ENCODE measurements at places on chromosomes 16 and 17. TPM values are rescaled to one million over a fixed set of nuclear protein-coding genes. Genes with fewer than 3 reads are reported as not detected.

The PABPN1L gene
- not detected for polyA plus RNA-seq

The ADAM11 gene
- 2.0 TPM for polyA plus RNA-seq

DNA sequence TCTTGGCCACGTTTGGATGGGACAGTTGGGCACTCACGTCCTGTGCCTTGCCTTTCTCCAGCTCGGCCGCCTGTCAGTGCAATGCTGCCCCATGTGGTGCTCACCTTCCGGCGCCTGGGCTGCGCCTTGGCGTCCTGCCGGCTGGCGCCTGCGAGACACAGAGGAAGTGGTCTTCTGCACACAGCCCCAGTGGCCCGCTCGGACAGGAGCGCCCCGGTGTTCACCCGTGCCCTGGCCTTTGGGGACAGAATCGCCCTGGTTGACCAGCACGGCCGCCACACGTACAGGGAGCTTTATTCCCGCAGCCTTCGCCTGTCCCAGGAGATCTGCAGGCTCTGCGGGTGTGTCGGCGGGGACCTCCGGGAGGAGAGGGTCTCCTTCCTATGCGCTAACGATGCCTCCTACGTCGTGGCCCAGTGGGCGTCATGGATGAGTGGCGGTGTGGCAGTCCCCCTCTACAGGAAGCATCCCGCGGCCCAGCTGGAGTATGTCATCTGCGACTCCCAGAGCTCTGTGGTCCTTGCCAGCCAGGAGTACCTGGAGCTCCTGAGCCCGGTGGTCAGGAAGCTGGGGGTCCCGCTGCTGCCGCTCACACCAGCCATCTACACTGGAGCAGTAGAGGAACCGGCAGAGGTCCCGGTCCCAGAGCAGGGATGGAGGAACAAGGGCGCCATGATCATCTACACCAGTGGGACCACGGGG is 7.1 kb downstream of the ACSF3 start:
- no peak for DNase-seq

- DNase-seq: no peak
Observed at GRCh38 chr17:63826468-63827001, 696 bp upstream of the PSMC5 start.

- no peak for DNase-seq
Observed at GRCh38 chr17:67912088-67912487, 84.2 kb downstream of the C17orf58 start.

- no peak for DNase-seq
Observed at GRCh38 chr16:67192781-67193361, 916 bp downstream of the E2F4 start.

DNA sequence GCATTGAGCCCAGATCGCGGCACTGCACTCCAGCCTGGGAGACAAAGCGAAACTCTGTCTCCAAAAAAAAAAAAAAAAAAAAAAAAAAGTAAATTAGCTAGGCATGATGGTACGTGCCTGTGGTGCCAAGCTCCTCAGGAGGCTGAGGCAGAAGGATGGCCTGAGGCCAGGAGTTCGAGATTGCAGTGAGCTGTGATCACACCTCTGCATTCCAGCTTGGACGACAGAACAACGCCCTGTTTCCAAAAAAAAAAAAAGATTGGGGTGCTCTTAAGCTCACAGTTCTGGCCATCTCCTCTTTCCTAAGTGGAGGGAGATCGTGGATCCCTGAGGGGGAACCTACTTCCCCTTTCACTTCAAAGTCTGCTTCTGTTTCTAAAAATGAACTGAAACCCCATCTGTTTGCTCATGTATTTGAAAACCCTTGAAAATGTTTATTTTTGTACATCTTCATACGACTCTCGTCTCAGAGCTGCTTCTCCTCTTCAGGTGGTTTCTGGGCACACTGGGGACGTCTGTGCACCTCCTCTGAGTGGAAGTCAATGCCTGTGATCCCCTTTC is 138.8 kb downstream of the PRKCA start:
- DNase-seq: no peak

GRCh38 chr16:14609716-14610115 is 20.3 kb downstream of the PARN start:
- DNase-seq: no peak

Measured in right renal cortex interstitium (tissue), 3 donors.